ENCODE measurements at places on chromosomes 1 and 21.

DNA sequence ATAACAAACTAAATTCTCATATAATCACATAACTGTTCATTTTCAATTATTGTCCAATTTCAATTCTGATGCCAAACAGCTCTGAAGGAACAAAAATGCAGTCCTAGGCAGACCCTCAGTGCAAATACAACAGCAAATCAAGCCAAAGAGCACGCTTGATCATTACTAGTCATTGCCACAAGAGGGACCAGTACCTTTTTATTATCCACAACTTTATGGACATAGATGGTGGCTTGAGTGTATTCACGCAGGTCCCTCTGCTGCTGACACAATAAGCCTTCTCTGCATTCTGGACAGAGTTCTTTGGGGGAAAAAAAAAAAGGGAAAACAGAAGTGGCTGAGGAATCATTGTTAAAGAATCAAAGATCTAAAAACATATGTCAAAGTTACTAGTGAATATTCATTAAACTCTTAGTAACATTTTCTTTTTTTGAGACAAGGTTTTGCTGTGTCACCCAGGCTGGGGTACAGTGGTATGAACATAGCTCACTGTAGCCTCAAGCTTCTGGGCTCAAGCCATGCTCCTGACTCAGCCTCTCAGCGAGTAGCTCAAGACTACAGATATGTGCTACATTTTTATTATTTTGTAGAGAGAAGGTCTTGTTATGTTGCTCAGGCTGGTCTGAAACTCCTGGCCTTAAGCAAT is 34.3 kb upstream of the RAP1GAP start:
- peak; percentile 33 for DNase-seq

DNA sequence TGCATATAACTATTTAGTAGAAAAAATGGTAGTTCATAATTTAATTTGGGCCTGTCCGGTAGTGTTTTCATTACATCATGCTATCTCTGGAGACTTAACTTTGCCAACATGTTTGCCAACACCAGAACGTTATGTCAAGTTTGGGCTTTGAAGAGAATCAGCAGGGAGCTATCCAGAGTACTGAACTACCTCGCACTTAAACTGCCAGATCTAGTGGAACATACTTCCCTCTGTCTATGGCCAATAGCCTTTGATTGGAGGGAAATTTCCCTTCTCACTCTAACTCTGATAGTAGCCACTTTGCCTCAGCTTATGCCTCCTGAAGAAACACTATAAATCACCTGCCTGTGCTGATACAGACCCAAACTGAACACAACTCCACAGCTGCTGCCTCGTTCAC is 10.0 kb downstream of the LRRC53 start:
- no peak for DNase-seq

GRCh38 chr1:218863987-218864386 is 309.7 kb upstream of the LYPLAL1 start:
- no peak for DNase-seq

DNA sequence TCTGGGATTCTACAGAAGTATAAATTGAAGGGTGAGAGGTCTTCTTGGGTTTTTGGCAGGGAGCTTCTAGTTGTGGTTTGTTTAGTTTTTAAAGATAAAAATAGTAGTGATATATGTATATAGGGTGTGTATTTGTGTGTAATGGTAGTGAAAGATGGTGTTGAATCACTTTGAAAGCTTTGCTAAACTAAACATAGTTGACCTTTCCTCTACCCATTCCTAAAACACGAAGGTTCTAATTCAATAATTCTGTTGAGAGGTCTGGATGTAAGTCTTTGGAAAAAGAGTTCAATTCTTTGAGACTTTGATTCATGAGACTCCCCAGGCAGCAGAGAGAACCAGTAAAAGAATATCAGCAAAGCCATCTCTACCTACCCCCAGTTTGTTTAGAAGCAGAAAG is 247.9 kb upstream of the DUSP10 start:
- DNase-seq = no peak

DNA sequence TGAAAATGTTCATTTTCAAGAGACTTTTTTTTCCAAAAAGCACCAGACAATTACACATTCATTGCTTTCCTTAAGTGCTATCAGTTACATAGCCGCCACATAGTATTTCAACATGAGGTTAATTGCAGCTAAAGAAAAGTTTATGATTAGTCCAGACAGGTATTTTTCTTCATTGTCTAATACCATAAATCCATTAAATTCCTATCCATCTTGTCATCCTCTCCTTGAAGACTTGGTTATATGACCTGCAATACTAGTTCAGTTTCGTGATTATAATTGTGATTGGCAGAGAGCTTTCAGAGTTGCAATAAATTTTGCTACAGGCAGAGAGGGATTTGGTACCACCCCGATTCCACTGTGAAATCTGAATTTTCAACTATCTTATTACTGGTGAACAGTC is 437.7 kb downstream of the GPATCH2 start:
- DNase-seq = no peak

DNA sequence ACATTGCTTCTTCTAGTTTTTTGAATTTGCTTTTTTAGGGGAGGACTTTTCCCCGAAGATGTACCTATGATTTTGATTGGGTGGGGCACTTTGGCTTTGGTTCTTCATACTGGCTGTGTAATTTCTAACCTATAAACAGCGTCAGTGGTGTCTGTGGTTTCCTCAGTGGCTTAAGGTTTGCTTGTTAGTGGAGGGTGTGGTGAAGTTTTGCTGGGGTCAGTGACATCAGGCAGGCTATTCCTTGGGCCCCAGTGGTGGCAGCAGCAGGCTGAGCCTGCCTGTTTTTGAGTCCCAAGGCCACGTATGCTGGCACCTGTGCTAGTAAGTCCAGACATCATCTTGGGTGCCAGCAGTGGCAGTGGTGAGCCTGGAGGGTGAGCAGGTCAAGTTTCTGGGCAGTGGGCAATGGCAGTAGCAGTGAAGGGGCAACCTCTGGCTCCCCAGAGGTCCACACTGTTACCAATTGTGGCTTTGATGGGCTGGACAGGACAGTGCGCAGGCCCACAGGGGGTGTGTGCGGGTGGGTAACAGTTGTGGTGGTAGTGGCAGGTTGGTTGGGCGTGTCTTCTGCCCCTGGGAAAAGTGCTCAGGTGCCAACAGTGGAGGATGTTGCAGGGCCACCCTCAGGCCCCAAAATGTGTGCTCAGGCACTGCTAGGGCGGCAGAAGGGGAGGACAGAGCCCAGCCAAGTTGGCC is 54.9 kb upstream of the B3GALT2 start:
- DNase-seq = no peak

DNA sequence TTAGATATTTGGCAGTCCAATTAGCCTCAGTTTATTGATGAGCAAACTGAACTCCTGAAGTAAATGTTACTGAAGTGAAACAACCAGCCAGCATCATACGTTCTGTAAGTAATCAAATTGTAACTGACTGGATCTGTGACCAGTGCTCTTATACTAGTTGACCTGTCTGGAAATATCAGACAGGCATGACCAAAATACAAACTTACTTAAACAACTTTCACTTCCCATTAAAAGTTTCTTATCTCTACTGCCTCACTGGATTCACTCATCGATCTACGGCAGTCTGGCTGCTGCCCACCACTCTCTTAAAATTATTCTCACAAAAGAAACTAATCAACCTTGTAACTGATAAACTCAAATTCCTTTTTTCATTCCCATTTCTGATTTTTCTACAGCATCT is 56.4 kb downstream of the WDR3 start:
- no peak for DNase-seq

GRCh38 chr1:42454403-42454802 is 1.4 kb downstream of the ZMYND12 start:
- DNase-seq = no peak

- no peak for DNase-seq
Measured at GRCh38 chr1:117883616-117884015, 45.8 kb downstream of the GDAP2 start.

GRCh38 chr1:10975567-10976326 is 36.7 kb upstream of the TARDBP start:
- DNase-seq = peak; percentile 76

- no peak for DNase-seq
Measured at GRCh38 chr1:245999697-246000637, 507.1 kb downstream of the SMYD3 start.

DNA sequence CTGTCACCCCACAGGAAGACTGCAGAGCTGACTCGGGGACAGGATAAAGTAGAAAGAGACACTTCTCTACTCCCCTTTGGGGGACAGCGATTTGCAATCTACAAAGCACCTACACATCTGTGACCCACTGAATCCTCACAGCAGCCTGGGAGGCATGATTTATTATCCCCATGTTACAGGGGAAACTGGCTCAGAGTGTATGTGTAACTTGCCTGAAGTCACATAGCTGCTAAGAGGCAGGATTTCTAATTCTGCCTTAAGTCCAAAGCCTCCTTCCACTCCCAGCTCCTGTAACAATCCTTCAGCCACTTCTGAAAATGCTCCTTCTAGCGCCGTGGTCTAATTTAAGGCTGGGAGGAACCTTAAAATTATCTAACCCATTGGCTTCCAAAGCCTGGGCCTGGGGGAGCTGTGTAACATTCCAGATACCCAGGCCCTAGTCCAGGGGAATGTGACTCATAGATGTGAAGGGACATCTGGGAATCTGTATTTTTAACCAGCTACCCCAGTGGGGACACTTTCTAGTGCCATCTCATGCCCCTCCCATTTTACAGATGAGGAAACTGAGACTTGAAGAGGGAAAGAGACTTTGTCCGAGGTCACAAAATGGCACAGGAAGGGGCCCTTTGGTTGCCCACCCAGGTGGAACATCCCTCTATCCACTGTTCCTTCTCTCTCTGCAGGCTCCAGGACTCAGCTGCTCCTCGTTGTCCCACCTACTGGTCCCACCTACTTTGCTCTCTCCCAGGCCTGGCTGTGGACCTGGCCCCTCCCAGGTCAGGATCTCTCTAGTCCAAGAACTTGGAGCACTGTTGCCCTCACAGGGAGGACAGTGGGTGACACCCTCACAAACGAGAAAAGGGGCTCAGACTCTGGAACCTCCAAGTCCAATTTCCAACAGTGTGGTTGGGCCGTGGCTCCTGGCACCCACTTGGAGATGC is 48.9 kb downstream of the AHDC1 start:
- DNase-seq = no peak

- DNase-seq = no peak
Measured at GRCh38 chr1:50491142-50491541, 67.9 kb upstream of the DMRTA2 start.

DNA sequence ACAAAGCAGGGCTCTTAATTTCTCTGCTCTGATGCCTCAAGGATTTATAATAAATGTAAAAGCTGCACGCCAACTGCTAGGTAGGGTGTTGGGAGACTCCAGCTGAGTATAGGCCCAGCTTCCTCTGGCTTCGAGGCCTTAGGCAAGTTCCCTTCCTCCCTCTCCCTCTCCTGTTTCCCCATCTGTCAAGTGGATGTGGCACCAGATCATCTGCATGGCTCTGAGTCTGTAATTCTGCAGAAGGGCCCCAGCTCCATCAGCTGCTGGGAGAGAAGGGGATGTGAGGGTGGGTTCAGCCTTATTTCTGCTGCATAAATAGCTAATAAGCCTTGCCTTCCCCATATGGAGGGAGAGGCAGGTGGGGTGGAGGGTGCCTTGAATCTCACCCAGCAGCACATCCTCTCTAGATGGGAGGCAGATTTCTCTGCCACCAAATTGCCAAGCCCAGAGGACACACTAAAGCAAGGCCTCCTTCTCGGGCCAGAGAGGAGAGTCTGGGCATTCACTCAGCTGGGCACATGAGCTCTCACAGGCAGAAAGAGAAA is 3.8 kb downstream of the TRIM62 start:
- peak; percentile 70 for DNase-seq

- peak; percentile 78 for DNase-seq
Measured at GRCh38 chr1:94801919-94802546, 18.1 kb upstream of the SLC44A3 start.

- no peak for DNase-seq
Measured at GRCh38 chr1:72932025-72932424, 649.7 kb upstream of the NEGR1 start.

GRCh38 chr1:92968138-92969032 is 7.1 kb upstream of the DIPK1A start:
- DNase-seq = peak; percentile 21

DNA sequence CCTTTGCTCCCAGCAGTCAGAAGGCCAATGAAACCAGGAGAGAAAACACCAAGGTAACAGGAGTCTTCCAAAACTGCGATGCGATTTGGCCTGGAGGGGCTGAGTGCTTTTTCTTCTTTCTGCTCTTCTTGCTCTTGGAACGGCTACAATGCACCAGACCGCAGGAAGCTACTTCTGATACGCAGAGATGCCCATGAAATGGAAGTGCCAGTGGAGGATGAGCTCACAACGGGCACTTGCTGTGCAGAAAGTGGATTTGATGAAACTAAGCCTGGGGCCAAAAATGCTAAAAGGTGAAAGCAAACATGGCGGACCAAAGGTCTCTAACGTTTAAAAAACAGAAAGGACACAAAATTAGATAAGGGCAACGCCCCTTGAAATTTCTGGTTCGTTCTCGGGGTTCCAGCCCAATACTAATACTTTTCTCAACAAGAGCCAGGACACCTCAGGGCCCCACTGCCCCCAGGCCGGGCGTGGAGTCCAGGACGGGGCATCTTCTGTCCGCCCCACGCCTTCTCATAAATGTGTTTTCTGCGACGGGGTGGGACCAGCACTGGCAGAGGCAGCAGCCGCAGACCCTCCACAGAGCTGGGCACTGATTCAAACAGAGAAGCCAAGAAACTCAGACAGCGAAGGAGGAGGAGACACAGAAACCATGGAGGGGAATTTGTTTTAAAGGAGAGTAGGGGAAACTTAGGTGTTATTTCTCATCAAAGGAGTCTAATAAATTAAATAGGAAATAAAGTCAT is 101.3 kb downstream of the CRYAA start:
- no peak for DNase-seq

DNA sequence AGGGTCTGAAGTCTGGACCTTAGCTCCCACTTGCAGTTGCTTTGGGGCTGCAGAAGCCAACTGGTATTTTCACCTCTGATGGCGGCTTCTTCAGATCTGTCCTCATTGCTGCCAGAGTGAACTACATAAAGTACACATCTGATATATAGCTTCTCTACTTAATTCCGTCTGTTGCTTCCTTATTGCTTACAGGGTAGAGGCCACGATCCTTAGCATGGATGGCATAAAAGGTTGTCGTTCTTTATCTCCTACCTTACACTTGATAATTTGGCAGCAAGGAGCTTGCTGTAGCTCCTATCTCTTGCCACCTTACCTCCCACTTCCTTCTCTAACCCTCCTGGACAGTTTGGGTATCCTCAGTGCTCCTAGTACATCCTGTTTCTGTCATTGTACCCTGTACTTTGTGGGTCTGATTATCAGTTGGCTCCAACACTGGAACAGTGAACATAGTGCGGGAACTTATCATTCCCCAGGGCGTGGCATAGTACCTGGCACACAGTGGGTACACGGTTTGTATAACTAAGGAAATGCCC is 30.9 kb upstream of the NBL1 start:
- DNase-seq = no peak

DNA sequence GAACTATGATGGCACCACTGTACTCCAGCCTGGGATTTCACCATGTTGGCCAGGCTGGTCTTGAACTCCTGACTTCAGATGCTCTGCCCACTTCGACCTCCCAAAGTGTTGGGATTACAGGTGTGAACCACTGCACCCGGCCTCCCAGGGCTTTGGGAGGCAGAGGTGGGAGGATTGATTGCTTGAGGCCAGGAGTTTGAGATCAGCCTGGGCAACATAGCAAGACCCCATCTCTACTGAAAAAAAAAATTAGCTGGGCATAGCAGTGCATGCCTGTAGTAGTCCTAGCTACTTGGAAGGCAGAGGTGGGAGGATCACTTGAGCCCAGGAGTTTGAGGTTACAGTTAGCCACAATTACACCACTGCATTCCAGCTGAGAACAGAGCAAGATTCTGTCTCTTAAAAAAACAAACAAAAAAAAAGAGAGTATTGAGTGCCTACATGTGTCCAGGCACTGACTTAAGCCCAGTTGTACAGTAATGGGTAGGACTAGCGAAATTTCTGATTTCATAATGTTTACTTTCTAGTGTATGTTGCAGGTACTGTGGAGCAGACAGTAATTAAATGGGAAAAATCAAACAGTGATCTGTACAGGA is 4.2 kb downstream of the MANEAL start:
- no peak for DNase-seq

Measured in NCI-H2171 treated with DMSO at 0.1 percent for 48 hours (cell line).